NT2/D1 (cell line): ENCODE measurements at places on chromosomes 6 and 20.

- DNase-seq: no peak
Observed at GRCh38 chr6:146950351-146950835, 253.8 kb upstream of the STXBP5 start.

DNA sequence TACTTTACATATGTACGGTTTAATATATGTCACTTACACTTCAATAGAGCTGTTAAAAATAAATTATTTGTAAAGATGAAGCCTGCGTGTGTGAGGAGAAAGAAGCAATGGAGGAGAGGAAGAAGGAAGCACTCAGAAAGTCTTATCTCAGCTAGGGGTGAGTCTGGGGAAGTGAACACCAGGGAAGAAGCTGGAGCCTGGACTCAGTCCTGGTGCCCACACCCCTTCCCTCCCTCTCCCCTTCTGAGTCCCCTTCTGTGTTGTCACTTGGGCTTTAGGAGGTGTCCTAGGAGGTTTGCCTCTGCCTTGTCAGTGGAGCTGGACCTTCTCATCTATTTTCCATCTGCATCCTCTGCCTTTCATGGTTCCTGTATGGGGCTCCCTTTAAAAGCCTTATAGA, 1.9 kb downstream of the SIRPB2 start:
- no peak for DNase-seq

DNA sequence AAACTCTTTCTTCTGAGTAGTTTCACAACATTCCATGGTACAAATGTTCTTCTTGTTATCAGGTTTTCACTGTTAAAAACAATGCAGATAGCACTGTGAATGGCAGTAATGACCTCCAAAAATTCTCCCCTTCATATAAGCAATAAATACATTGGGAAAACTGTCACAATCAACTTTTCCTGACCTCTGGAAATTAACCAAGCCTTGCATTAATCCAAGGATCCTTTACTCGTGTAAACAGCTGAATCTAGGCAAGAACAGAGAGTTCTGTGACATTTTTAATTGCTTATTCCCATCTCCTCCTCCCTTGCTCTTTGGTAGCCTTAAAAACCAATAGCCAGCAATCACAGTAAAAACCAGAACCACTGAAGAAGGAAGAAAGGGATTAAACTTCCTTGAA, 37.8 kb downstream of the FOXQ1 start:
- no peak for DNase-seq

- no peak for DNase-seq
Observed at GRCh38 chr20:10625641-10626040, 48.2 kb downstream of the JAG1 start.

GRCh38 chr20:15248618-15249395, 911.4 kb upstream of the FLRT3 start:
- no peak for DNase-seq

GRCh38 chr6:40253420-40253819, 319.2 kb upstream of the MOCS1 start:
- DNase-seq: no peak

DNA sequence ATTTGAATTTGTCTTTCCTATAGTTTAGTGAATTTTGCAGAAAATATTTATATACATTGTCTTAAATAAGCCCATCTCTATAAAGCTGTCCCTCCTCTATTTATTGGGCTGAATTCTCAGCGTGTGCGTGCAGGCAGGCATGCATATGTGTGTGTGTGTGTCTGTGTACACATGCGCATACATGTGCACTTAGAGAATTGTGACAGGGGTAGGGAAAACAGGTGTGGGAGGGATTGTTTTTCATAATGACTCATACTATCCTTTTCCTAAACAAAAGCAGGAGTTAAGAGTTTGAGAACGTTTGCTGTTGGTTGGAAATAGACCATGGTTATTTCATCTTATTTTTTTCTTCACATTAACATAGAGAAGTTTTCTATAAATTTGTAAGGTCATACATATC, 43.4 kb upstream of the FABP7 start:
- no peak for DNase-seq

DNA sequence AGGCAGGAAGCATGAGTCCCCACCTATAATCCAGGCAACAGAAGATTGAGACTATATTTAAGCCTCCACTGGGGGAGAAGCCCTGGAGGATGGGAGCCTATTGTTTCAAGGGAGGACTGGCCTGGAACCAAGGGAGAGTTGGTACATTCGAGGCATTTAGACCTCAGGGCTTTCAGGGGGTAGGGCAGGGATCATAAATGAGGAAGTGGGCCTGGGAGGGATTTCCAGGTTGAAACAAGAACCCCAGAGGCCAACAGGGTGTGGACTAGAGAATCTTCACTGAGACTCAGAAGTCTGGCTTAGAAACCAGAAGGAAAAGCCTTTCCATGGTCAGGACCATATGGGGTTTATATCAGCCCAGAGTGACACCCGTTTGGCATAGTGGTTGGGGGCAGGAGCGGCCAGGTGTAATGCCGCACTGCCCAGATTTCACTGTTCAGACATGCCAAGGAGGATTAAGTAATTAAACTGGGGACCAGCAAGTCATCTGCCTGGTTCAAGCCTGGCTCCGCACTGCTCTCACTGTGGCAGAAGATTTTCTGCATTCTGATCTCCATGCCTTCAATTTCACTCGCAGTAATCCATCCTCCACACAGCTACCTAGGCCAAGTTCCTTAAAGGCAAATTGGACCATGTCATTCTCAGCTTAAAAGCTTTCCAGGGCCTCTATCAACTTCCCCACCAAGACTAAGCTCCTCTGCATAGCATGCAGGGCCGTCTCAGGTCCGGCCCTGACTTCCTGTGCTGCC, 17.8 kb downstream of the LRFN2 start:
- no peak for DNase-seq

- no peak for DNase-seq
Observed at GRCh38 chr6:150409576-150410066, 40.8 kb downstream of the IYD start.

- DNase-seq: no peak
Observed at GRCh38 chr20:1809131-1809572, 86.1 kb upstream of the SIRPA start.

GRCh38 chr6:490251-491037, 98.9 kb downstream of the IRF4 start:
- DNase-seq: no peak

DNA sequence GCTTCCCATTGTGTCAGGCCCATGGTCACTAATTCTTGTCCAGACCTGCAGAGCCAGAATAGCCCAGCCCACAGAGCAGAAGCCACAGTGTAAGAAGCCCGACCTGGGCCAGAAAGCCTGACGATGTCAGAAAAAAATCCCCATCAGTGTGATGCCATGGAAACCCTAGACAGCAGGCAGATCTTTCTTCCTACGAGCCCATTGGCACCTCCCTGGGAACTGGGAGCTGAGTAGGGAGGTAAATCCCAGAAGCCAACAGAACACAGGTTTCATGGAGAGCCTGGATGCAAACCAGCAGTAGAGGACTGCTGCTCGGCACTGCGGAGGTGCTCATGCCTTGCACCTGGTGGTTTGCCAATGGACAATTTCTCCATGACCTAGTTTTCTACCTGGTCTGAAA, 82.2 kb upstream of the SLC22A16 start:
- no peak for DNase-seq

GRCh38 chr20:23656372-23656771, 18.6 kb upstream of the CST3 start:
- DNase-seq: no peak

DNA sequence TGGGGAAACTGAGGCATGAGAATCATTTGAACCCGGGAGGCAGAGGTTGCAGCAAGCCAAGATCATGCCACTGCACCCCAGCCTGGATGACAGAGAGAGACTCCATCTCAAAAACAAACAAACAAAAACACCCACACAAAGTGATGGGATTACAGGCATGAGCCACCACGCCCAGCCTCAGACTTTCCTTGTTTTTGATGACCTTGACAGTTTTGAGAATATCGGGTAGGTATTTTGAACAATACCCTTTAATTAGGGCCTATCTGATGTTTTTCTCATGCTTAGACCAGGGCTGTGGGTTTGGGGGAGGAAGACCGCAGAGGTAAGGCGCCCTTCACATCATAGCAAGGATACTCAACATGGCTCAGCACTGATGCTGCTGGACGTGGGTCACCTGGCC, 63.4 kb downstream of the ADNP start:
- no peak for DNase-seq

- no peak for DNase-seq
Observed at GRCh38 chr6:51949526-51949925, 137.9 kb downstream of the PKHD1 start.

GRCh38 chr20:10508060-10508459, 73.0 kb downstream of the SLX4IP start:
- DNase-seq: no peak

GRCh38 chr6:18306977-18307376, 42.6 kb upstream of the DEK start:
- no peak for DNase-seq

DNA sequence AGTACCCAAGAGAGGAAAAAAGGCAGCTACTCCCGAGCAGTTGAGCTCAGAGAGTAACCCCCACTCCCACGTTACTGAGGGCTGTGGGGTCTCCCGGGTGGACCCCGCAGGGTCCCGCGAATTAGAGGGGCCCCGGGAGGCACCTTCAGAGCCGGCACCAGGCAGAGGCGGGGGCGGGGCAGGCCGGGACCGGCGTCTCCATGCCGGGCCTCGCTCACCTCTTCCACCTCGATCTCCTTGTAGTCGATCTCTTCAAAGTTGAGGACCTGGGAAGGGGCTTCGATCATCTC, 381 bp downstream of the MAP3K7 start:
- no peak for DNase-seq

GRCh38 chr6:167993169-167993568, 4.3 kb upstream of the KIF25 start:
- DNase-seq: no peak

GRCh38 chr6:106520711-106521401, 108.4 kb downstream of the RTN4IP1 start:
- DNase-seq: no peak

DNA sequence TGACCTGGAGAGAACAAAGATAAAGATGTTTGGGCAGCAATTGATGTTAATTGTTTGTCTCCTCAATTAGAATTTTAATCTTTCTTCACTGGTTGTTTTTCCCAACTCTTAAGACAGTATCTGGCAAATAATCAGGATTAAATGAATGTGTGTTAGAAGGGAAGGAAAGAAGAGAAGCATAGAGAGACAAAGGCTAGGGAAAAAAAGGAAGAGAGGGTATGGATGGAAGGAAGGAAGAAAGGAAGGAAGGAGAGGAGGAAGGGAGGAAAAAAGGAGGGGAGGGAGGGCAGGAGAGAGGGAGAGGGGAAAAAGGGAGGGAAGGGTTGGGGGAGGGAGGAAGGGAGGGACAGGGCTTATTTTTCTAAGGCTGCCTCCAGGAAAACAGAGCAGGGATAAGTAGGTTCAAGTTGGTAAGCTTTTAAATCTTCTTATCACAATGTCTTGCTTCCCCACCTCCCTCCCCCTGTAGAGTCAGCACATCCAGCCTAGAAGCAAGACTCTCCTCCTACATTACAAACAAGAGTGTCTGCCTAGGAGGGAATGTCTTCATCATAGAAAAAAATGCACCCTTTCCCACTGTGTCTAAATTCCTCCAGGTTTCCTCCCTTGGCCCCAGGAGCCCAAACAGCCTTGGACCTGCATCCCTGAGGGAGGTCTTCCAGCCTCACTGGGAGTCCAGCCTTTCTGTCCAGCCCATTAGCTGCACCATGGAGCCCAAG, 447.8 kb upstream of the JARID2 start:
- DNase-seq: no peak

- no peak for DNase-seq
Observed at GRCh38 chr6:84635081-84635761, 129.2 kb downstream of the TBX18 start.

GRCh38 chr6:62013719-62014118, 272.3 kb downstream of the KHDRBS2 start:
- DNase-seq: no peak

DNA sequence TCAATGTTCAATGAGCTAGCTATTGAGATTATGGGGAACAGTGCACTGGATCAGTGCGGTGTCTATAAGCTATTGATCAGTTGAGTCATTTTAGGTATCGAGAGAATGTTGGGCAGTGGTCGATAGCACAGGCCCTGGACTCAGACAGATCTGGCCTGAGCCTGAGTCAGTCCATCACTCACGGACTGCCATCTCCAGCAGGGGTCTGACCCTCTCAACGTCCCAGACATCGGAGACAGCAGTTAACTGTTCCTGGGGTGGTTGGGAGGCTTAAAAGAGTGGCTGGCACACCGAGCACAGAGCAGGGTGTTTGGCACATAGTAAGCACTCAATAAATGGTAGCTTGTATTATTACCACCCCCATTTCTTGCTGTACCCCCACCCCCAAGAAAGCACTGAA, 9.3 kb downstream of the EYA2 start:
- DNase-seq: no peak

DNA sequence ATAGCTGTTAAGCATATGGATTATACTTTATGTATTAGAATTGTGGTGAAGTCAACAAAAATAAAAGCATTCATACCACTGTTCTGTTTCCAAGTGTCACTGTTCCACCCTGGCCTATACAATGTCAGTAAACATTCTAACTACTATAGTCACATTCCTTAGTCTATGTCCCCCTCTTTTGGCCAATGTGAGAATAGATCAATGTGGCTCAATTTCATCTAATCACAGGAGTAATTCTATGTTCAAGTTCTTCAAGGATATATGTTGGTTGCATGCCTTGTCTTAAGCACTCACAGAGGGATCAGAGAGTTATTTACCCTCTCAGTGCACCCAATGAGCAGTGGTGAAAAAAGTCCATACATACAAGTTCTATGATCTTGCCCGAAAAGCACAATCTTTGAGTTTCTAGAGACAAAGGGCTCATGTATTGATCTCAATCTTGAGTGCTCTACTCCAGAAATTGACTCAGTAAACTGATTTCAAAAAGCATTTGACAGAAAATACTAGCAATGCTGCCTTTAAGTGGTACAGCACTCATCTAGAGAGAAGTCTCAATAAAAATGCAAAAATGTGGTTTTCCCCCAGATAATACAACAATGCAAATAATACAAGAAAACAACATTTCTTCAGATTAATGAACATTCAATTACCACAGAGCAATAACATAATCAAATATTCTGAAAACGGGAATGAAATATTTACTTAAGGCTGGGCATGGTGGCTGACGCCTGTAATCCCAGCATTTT, 16.5 kb downstream of the SMLR1 start:
- DNase-seq: peak; percentile 13

GRCh38 chr6:89553431-89553830, 85.1 kb downstream of the LYRM2 start:
- no peak for DNase-seq

DNA sequence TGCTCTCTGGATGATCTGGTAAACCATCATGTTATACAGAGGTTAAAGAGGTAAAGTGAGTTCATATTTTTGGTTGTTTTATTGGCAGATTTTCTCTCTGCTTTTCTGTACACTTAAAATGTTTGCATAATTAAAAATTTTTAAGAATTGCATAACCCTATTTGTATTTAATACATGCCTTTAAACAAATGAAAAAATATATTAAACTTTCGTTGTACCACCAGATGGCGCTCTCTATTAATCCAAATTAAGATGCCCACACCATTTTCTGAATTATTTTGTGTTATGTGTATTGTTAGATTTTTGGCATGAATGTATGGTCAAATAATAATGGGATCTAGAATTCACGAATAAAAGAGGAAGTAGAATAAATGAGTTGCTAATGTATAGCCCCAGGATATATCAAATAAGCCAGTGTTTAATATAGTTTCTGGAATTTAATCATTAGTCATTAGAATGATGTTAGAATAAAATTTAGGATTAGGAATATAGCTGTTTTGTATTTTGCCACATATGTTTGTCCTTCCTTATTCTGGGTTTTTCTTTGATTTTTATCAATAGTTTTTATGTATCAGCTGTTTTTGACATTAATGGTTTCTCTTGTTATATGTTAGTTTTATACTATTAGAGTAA, 38.9 kb downstream of the SMAP1 start:
- DNase-seq: no peak

- no peak for DNase-seq
Observed at GRCh38 chr20:44752099-44752931, 6.7 kb downstream of the KCNK15 start.
